ENCODE measurements at places on chromosomes 6 and 20. TPM values are rescaled to one million over a fixed set of nuclear protein-coding genes. Genes with fewer than 3 reads are reported as not detected.

SIGLEC1 gene
- total RNA-seq: 13.9 TPM

COL12A1 gene
- 1.1 TPM for total RNA-seq

TXLNB gene
- 0.18 TPM for total RNA-seq

MCM3 gene
- 6.6 TPM for total RNA-seq

PHACTR2 gene
- 27.3 TPM for total RNA-seq

B3GALT4 gene
- total RNA-seq: 0.79 TPM

CABLES2 gene
- total RNA-seq: 2.6 TPM

FRS3 gene
- total RNA-seq: 0.68 TPM

Measured in right lobe of liver (tissue), 6 donors.